ENCODE measurements at places on chromosomes 1 and 21.
A peak's percentile ranks its signal among the peaks of the same experiment; 100 is the strongest.

DNA sequence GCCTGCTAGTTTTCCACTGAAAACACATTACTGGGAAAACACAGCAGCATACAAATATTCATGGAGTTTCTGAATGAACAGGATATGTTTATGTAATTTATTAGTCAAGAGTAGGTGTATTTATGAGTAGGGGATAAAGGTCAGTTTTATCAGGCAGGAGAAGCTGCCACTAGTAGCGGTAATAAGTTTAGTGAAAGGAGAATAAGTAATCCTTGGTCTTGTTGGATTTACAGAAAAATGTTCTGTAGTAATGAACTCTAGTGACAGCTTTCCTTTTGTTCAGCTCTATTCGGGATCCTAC lies 1.2 kb downstream of the MAST2 start:
- DNase-seq, result no peak

DNA sequence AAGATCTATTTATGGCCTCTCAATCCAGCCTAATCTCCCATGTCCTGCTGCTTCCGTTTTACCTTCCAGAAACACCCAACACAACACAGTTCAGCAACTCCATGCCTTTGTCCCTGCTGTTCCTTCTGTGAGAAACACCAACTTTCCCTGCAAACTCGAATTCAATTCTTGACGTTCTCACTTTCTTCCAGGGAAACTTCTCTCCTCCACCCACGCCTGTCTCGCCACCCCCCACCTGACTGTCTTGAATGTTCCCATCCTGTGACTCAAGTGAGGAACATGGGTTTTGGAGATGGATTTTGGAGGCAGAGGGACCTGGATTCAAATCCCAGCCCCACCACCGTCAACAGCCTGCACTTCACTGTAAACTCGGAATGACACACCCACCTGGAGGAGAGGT lies 44.8 kb downstream of the GRHL3 start:
- DNase-seq, result no peak

DNA sequence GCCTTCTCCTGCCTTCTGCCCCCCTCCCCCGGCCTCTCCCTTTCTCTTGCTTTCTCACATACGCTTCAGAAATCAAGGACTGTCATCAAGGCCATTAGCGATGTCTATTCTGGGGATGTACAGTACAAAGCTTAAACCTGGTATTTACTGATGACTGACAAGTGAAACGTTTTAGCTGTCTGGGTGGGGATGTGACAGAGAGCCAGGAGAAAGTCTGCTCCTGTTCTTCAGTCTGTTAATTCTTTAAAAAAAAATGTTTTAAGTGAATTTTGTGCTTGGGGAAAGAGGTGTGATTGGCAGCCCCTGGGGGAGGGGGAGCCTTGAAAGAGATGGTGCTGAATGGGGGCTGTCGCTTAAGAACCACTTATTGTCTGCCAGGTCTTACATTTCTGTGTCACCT lies 283.0 kb upstream of the PLXNA2 start:
- DNase-seq, result no peak

DNA sequence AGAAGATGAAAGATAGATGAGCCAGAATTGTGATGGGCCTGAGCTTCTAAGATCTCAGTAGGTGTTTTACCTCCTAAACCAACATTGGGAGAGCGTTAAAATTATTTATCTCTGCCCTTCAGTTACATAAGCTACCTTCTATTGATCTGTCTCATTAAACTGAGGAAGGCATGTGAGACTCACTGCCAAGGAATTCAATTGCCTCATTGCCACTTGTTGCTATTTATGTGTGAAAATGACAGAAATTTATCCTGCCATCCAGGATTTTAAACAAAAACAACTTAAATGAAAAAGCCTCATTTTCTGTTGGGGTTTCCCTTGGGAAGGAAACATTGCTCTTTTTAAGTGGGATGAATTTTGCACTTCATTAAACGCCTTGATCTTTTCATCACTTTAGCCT lies 78.7 kb upstream of the RUNX1 start:
- no peak for DNase-seq

GRCh38 chr1:12485231-12486058 lies 132.6 kb downstream of the DHRS3 start:
- no peak for DNase-seq

GRCh38 chr1:154502066-154502743 lies at the start of the genes SHE and TDRD10:
Gene SHE (minus strand): TSS chr1:154502412. CDS start chr1:154502026, 386 bp downstream.
Gene TDRD10 (plus strand): TSS chr1:154502219. CDS start chr1:154506904, 4,685 bp downstream.
- DNase-seq, result no peak

DNA sequence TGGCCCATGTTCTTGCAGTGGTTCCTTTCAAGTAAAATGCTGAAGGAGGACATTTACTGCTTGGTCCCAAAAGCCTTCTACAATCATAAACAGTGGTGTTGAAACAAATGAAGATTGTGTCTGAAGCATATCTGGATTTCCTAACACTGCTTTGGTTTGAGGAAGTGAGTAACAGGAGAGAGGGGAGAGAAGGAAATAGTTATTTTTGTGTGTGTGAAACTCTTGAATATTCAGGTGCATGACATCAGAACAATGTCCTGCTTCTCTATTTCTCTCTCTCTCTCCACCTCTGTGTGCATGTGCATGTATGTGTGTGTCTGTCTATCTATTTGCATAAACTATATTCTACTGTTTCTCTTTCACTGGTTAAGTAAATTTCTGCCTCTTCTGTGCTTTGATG lies 61.4 kb upstream of the TNFSF18 start:
- DNase-seq, result no peak

- no peak for DNase-seq
These were observed 23.7 kb downstream of the RNF187 start for GRCh38 chr1:228510803-228511413.

DNA sequence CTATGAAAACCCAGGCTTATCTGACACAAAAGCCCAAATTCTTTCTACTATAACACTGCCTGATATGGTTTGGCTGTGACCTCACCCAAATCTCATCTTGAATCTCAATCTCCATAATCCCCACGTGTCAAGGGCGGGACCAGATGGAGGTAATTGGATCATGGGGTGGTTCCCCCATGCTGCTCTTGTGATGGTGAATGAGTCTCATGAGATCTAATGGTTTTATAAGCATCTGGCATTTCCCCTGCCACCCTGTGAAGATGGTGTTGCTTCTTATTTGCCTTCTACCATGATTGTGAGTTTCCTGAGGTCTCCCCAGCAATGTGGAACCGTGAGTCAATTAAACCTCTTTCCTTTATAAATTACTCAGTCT lies 123.3 kb upstream of the USP24 start:
- no peak for DNase-seq

- DNase-seq, result peak; percentile 86
These were observed 99.9 kb upstream of the SOD1 start for GRCh38 chr21:31559368-31560119.

GRCh38 chr1:215895276-215895675 lies 328.2 kb downstream of the KCTD3 start:
- no peak for DNase-seq

GRCh38 chr1:27713869-27714513 lies 11.8 kb upstream of the FAM76A start:
- no peak for DNase-seq

DNA sequence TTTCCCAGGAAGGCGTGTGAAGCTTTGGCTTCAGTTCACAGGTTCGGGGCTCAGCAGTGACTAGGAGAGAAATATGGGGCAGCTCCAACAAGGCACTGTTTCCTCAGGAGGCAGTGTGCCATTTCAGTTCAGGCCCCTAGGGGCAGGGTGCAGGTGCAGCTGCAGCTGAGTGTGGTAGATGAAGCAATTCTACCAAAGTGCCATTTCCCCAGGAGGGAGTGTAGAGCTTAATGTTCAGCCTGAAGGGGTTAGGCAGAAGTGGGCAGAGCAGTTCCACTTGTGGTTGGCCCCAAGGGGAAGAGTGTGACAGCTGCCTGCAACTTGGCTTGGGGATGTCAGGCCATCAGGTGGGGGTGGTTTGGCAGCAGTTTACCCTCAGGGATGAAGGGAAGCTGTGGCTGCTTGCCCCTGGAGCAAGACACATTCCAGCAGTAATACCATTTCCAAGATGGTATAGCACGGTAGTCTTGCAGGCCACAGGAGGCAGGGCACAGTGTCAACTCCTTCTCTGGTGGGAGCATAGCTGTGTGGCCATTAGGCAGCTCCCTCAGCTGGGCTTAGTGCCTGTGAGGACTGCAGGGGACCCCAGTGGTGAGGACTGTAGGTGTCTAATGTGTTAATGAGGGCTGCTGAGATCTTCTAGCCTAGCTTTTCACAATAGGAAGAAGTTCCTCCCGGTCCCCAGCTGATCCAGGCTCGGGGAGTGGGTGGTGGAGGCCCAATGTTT lies 34.7 kb downstream of the RGSL1 start:
- DNase-seq, result no peak

DNA sequence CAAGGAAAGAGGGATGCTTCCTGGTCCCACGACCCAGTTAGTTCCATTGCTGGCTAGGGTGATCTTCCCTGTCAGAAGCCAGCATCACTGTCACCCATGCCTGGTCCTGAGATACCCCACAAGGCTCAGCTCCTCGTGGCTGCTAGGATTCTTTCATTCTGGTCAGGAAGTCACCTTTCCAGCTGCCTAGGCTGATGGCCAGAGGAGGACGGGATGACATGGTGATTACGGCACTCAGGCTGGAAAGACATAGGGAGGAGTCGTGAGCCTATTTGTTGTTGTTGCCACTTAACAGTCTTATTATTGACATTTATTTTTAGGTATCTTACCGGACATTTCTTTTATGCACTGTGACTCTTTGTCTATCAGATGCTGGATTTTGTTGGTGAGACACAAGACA lies 20.0 kb upstream of the MAPKAPK2 start:
- no peak for DNase-seq

DNA sequence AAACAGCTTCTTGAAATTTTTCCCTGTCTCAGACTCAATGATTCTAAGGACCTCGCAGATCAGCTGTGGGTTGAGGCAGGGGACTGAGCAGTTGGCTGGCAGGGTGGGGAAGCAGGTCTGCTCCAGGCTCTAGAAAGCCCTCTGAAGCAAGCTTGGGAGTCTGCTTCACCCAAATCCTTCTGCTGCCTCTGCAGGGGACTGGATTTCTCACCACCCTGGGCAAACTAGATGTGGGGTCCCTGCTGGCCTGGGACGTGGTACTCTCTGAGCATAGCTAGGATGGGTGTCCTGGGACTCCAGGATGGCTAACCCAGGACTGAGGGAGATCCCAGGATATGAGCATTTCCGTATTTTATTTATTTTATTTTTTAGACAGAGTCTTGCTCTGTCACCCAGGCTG lies 89.3 kb downstream of the LAMC2 start:
- DNase-seq, result no peak

DNA sequence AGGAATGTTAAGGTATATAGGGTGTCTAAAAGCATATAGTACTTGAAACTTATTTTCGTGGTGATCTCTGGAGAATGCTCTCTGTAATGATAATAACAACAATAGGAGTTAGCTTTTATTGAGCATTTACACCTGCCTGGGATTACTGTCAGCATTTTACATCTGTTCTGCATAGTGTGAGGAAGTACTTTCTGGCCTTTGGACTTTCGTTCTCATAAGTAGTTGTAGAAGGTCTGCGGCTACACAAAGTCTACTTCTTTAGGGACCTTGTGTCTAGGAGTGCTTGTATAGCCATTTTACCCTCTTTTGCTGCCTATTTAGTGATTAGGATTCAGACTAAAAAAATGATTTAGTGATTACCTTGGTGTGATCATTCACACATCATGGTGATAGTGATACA lies 103.6 kb upstream of the GPR52 start:
- no peak for DNase-seq

- no peak for DNase-seq
These were observed 250.6 kb upstream of the ZP4 start for GRCh38 chr1:238141353-238141752.

- no peak for DNase-seq
These were observed 351.6 kb upstream of the NCAM2 start for GRCh38 chr21:20646431-20647165.

GRCh38 chr1:154621875-154622274 lies 13.9 kb upstream of the ADAR start:
- no peak for DNase-seq

GRCh38 chr1:247165674-247166073 lies 6.1 kb downstream of the ZNF124 start:
- DNase-seq, result no peak

- no peak for DNase-seq
These were observed 56.8 kb downstream of the DESI2 start for GRCh38 chr1:244709476-244710368.

GRCh38 chr1:25220666-25221065 lies 11.6 kb downstream of the SYF2 start:
- DNase-seq, result no peak

DNA sequence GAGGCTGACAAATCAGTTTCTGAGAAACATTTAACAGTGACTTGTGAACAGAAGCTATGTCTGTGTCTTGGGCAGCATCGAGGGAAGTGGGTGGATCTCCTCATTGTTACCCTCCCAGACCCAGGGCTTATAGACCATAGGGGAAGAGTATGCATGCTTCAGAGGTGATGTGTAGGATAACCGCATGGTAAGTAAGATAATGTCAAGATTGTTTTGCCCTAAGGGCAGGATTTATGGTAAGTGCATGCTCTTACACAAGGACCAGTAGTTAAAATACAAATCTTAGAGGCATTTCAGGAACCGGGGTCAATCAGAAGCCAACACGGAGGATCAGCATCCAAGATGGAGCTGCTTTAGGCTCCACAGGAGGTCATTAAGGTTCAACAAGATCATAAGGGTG lies 7.7 kb upstream of the PRMT2 start:
- DNase-seq, result no peak

- no peak for DNase-seq
These were observed 18.0 kb upstream of the PIK3CD start for GRCh38 chr1:9633493-9633892.

DNA sequence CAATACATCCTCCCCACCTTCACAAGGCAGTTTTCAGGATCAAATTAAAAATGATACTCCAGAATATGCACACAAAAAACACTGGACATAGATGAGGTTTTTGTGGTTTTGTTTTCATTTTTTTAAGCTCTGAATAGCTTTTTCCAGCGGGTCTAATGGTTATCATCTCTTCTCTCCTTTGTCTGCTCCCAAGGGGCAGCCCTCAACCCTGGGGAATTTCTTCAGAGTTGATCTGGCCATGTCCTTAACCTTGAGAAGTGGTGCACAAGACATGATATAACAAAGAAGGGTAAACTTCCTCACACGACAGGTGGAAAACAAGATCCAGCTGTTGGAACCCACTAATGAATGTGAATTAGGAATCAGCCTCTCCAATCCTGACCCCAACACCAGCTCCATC lies 1.5 kb upstream of the CD244 start:
- no peak for DNase-seq

DNA sequence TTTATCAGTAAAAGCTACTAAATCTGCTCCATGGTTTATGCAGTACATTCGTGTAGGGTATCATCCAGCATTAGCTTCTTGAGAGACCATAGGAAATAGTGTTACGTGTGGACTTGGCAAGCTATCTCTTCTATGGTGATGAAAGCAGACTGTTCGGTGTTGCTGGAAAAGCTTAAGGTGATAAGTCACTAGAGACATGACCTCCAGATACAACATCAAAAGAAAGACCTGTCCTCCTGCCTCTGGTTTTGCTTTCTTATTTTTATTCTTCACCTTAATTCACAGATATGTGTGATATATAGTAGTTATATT lies 53.5 kb upstream of the S1PR1 start:
- no peak for DNase-seq

DNA sequence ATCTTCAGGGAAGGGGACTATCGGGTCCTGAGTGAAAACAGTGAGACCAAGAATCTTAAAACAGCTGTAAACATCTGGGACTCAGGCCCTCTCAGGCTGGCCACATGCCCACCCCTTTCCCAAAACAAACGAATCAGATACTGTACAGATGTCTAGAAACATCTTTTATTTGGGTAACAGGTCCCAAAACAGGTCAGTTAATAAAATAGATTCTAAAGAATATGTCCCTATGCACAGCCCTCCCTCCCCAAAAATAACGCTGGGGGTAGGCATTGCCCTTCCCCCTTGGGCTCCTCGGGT lies 499 bp upstream of the CRTC2 start:
- no peak for DNase-seq

GRCh38 chr1:210949039-210949438 lies 184.9 kb downstream of the KCNH1 start:
- DNase-seq, result no peak

GRCh38 chr1:70498666-70499065 lies 87.6 kb downstream of the CTH start:
- DNase-seq, result no peak

Measured in stimulated activated CD8-positive, alpha-beta memory T cell treated with anti-CD3 and anti-CD28 coated beads, Interleukin-2, amount 100 ng/mL, for 1 hour (primary cell).